G401 (cell line): ENCODE measurements at places on chromosomes 13 and 19.

DNA sequence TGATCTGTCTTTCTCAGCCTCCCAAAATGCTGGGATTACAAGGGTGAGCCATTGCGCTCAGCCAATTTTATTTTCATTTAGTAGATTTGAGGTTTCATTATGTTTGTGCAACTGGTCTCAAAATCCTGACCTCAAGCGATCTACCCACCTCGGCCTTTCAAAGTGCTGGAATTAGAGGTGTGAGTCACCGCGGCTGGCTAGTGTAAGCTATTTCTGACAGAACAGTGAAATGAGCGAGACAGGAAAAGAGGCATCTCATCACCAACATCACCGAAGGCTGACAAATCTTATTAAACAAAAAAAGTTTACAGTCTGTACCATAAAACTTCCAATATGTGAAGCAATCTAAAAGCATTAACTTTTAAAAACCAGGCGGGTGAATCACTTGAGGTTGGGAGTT is 12.2 kb upstream of the ZNF888 start:
- DNase-seq, result no peak

GRCh38 chr13:45063261-45063860 is 56.9 kb upstream of the GTF2F2 start:
- DNase-seq, result no peak

DNA sequence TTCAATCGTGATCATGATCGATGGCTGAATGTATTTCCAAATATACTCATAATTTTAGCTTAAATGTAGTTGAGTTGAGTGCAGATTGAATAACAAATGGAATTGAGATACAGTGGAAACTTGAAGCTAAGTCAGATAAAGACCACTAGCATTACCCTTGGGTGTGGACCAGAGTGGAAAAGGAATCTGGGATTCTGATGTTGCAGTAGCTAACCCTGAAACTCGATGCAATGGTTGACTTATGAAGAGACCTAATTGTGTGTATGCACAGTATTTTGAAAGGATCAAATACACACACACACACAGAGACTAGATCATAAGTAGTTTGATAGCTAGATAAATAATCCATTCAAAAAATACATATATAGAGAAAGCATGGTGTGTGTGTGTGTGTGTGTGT is 135.8 kb downstream of the RXFP2 start:
- no peak for DNase-seq

- DNase-seq, result no peak
Observed at GRCh38 chr19:35342430-35342829, 5.3 kb upstream of the FFAR1 start.

GRCh38 chr13:30864433-30865122 is 41.5 kb upstream of the MEDAG start:
- peak; percentile 16 for DNase-seq

GRCh38 chr19:16548956-16549355 is 6.7 kb upstream of the CHERP start:
- DNase-seq, result no peak

DNA sequence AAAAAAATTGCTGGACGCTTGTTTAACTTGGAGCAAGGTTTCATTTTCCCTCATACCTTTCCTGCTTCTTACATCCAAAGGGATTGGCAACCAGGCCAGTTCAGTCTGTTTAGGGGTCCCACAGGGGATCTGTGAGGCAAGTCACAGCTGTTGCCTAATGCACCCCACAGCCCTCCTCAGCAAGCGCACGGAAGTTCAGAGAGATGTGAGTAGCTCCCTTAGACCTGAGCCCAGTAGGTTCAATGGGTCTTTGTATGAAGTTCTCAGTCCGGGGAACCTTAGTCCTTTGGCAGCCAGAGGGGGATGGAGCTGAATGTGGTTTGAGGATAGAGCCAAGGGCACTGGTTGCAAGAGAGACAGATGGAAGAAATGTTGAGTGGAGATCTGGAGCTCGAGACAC is 13.0 kb downstream of the SAMD4B start:
- no peak for DNase-seq

GRCh38 chr19:47093254-47093653 is 20.3 kb downstream of the ZC3H4 start:
- DNase-seq, result peak; percentile 57

- DNase-seq, result no peak
Observed at GRCh38 chr13:51636349-51636890, 52.2 kb downstream of the WDFY2 start.

DNA sequence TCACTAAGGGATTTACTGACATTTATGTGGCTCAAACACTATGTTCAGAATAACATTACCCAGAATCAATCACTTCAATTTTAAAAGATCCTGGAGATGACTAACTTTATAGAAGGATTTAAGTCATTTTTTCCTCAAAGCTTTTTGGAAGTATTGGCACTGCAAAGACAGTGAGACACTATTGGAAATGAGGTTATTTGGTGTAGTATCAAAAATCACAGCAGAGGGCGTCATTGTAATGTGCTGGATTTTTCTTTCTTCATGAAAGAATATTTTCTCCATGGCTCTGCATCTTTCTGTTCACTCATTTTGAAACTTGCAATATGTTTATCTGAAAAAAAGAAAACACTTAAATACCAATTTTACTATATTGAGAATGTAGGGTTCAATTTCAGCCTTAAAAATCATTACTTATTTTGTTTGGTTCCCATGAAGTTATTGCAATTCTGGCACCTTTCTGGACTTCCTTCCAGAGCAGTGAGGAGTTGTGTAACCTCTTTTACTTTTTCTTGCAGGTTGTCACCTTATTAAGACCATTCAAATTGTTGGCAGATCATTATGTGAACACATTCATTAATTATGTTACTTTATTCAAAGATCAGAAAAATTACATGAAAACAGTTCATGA is 3.7 kb upstream of the CSNK1A1L start:
- DNase-seq, result peak; percentile 24

DNA sequence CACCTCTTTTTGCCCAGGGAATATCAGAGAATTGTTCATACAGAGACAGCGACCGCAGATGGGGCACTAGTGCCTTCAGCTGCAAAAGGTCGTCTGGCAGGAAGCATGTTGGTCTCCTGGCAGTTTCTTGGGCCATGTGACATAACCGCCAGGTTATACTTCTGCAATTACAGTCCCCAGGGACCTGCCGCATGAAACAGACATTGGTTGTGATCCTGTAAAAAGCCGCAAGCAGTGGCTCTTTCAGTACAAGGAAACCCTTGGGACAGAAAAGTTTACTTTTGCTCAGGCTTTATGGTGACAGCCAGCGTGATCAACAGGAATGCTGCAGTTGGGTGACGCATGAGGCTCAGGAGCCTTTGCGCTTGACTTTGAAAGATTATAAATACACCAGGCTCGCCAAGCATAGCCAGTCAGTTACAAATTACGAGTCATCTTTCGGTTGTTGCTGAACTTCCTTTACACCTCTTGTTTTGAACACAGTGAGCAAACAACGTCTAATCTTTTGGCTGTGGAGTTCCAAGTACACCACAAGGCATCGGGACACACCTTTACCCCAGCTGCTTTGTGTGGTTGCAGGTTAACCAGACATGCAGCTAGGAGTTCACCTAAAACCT is 50.5 kb upstream of the UBE2L5 start:
- DNase-seq, result no peak

DNA sequence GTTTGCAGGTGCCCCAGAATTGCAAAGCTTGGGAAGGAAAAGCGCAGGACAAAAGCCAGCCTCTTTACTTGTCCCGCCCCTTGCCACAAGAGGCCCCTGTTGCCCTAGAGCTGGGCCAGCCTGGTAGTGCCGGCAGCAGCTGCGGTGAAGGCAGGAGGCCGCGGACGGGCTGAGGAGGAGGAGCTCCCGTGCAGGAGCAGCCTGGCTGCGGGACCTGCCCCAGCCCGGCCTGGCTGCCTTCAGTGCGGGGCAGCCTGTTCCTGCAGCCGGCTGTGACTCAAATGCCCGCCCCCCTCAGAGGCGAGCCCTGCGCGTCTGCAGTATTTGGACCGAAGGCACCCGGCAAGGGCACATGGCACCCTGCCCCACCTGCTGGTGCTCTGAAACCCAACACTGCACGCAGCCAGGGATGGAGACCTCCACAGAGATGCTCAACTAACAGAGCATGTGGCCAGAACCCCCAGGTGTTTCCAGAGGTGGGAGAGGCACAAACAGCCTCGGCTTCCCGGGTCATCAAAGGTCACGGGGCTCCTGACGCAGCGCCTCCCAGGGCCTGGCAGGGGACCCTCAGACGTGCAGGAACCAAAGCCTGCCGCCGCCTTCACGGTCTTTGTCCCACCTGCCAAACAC is 29.7 kb downstream of the NAXD start:
- peak; percentile 94 for DNase-seq

- no peak for DNase-seq
Observed at GRCh38 chr13:65453982-65454381, 1776.2 kb downstream of the PCDH9 start.

DNA sequence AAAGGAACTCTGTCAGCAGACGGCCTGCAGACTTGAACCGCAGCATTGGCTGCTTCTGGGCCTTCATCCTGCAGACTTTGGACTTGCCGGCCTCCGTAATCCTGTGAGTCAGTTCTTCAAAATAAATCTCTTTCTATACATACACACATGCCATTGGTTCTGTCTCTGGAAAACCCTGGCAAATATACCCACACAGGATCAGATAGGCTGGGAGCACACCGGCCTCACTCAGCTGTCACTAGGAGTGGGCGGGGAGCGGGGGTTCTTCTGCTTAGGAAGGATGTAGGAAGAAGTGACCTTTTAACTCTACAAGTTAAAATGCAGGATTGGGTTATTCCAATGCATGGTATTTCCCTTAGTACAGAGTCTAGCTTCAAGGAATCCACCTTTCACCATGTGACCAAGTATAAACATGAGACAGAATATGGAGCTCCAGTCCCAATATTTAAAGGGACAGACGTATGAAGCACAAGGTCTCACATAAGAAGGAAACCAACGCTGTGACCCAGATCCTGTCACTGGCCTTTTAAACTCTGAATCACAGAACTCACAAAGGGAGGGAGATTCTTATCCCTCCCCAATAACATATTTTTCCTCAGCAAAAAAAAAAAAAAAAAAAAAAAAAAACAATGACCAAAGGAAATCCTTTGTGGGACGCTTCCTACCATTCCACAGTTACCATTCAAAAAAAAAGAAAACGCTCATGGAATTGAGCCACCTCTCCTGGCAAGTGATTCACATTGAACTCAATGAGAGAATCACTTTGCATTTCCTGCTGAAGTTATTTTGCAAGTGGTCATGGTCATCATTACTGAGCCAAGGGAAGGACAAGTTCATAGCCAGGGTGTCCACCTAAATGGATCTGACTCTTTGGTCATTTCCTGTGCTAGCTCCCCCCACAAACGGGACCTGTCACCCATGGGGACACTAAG is 352.9 kb downstream of the FOXO1 start:
- no peak for DNase-seq

DNA sequence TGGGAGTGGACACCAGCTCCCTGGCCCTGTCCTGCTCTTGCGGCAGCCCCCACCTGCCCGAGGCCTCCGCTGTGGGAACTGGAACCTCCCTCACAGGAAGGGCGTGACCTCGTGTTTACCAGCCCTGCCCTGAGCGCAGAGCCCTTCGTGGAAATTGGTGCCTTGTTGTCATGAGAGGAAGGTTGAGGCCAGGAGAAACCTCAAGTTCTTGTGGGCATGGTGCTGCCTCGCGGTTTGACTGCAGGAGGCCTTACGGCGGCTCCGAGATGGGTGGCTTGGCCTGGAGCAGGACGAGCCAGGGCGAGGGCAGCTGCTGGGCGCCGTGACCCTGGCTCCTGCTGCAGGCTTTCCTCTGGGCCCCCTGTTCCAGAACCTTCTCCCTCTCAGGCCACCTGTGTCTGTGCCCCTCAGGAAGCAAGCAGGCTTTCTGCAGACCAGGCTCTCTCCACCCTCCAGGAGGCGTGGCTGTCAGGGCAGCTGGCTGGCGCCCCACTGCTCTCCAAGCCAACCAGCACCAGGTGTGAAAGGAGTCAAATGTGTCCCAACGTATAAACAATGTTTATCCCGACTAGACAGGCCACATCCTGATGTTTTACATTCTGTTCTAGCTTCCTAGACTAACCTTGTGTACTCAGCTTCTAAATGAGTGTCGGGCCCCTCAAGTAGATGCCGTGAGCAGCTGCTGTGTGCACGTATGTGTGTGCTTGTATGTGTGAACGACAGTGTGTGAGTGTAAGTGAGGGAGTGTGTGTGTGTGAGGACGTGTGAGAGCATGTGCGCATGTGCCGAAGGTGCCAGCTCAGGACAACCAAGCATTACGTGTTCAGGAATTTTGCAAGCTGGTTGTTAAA is 10.4 kb upstream of the RASA3 start:
- no peak for DNase-seq

GRCh38 chr13:30936971-30937370 is 4.5 kb downstream of the TEX26 start:
- no peak for DNase-seq

GRCh38 chr19:23949611-23950010 is 34.9 kb downstream of the ZNF726 start:
- DNase-seq, result no peak
